ENCODE measurements at places on chromosomes 7 and 10.

DNA sequence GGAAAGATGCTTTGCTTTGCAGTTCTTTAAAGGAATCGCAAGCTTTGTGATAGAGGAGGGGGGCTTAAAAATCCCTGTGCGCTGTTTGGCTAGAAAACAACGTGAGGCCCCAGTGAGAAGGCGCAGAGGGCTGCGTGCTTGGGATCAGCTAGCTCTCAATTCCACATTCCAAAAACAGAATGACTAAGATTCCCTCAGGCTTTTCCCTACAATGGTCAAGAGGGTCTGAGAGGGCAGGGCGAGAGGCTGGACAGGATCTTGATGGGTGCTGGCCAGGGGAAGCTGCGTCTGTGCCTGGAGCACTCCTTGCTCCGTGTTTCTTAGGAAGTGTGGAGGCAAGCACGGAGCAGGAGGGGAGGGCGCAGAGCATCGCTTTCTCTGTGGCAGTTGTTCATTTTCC, 72.1 kb upstream of the INHBA start:
- DNase-seq = no peak

GRCh38 chr7:121696954-121697353, 176.0 kb upstream of the PTPRZ1 start:
- DNase-seq = no peak

DNA sequence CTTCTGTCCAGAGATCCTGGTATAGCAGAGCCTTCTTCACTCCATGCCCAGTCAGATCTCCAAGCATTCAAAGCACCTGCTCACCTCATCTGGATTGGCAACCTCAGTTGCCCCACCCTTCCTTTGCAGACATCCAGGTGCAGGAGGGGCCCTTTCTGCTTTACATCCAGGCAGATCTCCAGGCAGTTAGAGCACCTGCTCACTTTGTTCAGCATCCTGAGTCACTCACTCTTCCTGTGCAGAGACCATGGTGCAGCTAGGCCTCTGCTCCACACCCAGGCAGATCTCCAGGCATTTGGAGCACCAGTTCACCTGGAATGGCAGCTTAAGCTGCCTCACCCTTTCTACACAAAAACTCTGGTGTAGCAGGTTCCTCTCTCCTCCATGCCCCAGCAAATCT, 153.1 kb downstream of the CDK14 start:
- DNase-seq = no peak

- no peak for DNase-seq
Measured at GRCh38 chr7:149879766-149880637, 6.2 kb downstream of the ATP6V0E2 start.

Measured in stimulated activated CD8-positive, alpha-beta memory T cell treated with anti-CD3 and anti-CD28 coated beads, Interleukin-4, amount 100 ng/mL, for 4 hours (primary cell).